ENCODE measurements at places on chromosomes 1 and 21. TPM values are rescaled to one million over a fixed set of nuclear protein-coding genes. Genes with fewer than 3 reads are reported as not detected.
A peak's percentile ranks its signal among the peaks of the same experiment; 100 is the strongest.

GRCh38 chr1:1306661-1307260 lies 969 bp downstream of the ACAP3 start:
- peak; percentile 20 for DNase-seq

GRCh38 chr1:231550448-231550781 lies 21.9 kb downstream of the TSNAX start:
- DNase-seq: peak; percentile 39

Gene URB1
- 31.8 TPM for total RNA-seq

GRCh38 chr1:93723733-93724270 lies 42.2 kb upstream of the BCAR3 start:
- no peak for DNase-seq

Gene CYP2J2
- 0.83 TPM for total RNA-seq

- DNase-seq: no peak
Observed at GRCh38 chr1:98398649-98399048, 262.9 kb upstream of the SNX7 start.

Gene NUDT17
- total RNA-seq: 3.0 TPM

- no peak for DNase-seq
Observed at GRCh38 chr1:46128344-46128743, 4.1 kb downstream of the PIK3R3 start.

DNA sequence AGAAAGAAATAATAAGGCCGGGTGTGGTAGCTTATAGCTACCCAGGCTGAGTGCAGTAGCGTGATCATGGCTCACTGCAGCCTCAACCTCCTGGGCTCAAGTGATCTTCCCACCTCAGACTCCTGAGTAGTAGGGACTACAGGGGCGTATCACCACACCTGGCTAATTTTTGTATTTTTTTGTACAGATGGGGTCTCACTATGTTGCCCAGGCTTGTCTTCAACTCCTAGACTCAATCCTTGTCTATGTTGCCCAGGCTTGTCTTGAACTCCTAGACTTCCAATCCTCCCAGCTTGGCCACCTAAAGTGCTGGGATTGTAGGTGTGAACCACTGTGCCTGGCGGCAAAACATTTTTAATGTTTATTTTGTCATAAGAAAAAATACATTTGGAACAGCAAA lies 30.5 kb downstream of the MIXL1 start:
- DNase-seq: no peak

Gene SLC2A5
- total RNA-seq: not detected

- no peak for DNase-seq
Observed at GRCh38 chr1:194084755-194085154, 898.3 kb upstream of the B3GALT2 start.

DNA sequence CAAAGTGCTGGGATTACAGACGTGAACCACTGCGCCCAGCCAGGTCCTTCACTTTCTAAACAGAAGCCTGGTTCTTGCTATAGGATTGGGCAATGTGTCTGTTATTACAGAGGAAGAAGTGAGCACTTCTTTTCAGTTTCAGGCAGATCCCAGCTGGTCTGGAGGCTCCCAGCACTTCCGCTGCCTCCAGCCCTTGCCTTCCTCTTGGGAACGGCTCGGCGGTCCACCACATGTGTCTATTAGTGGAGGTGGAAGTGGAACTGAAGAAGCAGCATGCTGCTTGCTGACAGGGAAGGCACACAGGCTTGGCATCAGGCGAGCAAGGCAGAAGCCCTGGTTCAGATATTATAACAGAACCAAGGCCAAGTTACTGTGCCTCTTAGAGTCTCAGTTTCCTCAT lies 17.0 kb downstream of the MKNK1 start:
- no peak for DNase-seq

Gene RNU1-1
- total RNA-seq: 820 TPM

GRCh38 chr21:45187646-45188045 lies 100.0 kb downstream of the POFUT2 start:
- DNase-seq: no peak

- DNase-seq: no peak
Observed at GRCh38 chr1:214505134-214505533, 46.3 kb downstream of the PTPN14 start.

DNA sequence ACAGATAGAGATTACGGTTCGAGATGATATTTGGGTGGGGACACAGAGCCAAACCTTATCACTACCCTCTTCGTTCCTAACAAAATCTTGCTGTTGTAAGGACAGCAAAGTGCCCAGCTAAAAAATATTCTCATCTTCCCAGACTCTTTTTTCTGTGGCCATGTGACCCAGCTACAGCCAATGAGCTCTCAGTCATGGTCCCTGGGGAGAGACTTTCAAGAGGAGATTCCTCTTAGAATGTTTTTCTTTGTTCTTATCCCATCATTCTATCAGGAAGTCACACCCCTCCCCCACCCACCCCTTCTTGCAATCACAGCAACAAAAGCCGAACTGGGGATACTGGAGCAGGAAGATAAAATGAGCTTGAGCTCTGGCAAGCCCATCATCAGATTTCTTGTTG lies 247.1 kb downstream of the CHRM3 start:
- no peak for DNase-seq

Gene P3H1
- 34.7 TPM for total RNA-seq

Gene PTGFR
- total RNA-seq: not detected

- no peak for DNase-seq
Observed at GRCh38 chr1:21927533-21928237, 9.4 kb downstream of the HSPG2 start.

Gene PCP4
- total RNA-seq: not detected

Gene INSRR
- 0.54 TPM for total RNA-seq

GRCh38 chr1:62280150-62280549 lies 39.1 kb downstream of the KANK4 start:
- DNase-seq: no peak

DNA sequence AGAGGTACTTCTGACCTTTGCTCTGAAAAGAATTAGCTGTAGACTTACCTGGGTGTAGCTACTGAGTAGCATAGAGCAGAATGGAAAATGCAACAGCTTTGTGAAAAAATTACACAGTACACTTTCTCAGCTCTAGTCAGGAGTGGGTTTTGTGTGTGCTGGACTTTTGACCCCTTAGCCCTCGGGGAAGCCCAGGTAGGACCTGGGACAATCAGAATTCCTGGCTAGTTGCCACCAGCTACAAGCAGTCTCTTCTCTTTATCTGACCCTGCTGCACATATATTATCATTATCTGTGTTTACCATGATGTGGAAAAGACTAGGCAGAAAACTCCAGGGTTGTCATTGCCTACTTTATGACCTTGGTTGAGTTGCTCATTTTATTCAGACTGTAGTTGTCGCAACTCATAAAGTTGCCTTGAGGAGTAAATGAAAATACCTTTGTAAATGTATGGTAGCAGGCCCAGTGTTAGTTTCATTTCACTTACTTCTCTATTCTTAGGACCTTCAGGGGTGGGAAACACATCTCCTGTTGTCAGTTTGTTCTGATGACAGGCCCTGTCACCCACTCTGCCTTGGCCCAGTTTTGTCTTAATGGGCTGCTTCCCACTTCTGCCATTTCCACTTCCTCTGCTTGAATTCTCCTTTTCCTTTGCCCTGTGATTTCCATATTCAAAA lies 5.4 kb downstream of the NEK7 start:
- no peak for DNase-seq

GRCh38 chr1:172134087-172134731 lies 286.3 kb upstream of the C1orf105 start:
- DNase-seq: peak; percentile 12

Gene LYPLAL1
- 24.5 TPM for total RNA-seq

DNA sequence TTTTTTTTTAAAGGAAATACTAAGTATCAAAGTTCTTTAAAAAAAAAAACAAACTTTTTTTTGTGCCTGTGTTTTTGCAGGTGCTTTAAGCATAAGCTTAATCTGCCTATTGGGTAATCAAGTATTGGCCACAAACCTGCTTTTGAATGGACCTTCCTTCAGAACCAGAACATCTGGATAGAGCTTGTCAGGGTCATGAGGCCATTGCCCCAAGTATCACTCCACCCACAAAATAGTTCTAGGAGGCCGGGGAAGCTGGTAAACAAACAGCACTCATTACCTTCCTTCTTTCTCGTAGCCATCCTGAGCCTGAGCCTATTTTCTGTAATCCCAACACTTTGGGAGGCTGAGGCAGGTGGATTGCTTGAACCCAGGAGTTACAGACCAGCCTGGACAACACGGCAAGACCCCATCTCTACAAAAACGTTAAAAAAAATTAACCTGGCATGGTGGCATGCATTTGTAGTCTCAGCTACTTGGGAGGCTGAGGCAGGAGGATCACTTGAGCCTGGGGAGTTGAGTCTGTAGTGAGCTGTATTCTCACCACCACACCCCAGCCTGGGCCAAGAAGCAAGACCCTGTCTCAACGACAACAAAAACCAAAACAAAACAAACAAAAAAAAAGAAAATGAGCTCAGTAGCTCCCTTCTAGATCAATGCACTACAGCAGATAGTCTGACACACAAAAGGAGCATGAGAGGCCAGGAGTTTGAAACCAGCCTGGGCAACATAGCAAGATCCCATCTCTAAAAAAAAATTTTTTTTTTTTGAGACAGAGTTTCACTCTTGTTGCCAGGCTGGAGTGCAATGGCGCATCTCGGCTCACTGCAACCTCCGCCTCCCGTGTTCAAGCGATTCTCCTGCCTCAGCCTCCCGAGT lies 34.1 kb upstream of the EPS15 start:
- no peak for DNase-seq

DNA sequence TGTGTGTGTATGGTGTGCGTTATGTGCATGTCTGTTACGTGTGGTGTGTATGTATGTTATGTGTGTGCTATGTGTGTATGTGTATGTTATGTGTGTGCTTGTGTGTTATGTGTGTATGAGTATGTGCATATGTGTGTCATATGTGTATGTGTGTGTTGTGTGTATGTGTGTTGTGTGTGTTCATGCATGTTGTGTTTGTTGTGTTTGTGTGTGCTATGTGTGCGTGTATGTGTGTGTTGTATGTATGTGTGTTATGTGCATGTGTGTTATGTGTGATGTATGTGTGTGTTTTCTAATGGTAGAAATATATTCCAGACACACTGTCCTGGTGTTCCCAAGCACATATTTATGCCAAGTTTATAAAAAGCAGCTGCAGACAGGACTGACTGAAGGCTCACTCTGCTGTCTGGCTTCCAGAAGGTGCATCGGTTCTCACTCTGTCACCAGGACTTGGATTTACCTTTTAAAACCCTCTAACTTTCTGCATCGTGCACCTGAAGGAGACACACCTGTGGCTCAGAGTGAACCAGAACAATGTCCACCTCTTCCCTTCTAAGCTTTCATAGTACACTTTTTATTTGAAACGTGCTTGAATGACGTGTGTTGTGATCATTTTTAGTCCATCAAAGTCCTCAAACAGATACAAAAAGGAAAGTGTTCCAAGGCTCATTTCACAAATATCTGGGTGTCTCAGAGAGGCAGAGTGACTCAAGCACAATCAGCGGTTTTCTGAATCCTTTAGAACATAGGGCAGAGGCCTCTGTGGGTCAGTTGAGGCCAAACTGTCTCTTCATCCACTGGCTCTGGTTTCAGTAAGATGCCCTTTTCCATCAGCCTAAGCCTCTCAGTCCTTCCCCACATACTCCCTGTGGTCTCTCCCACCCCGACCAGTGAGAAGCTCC lies 49.9 kb downstream of the TOMM20 start:
- DNase-seq: no peak

GRCh38 chr1:15326691-15327588 lies 79.9 kb downstream of the FHAD1 start:
- no peak for DNase-seq

- no peak for DNase-seq
Observed at GRCh38 chr1:181849071-181849470, 212.4 kb downstream of the ZNF648 start.

DNA sequence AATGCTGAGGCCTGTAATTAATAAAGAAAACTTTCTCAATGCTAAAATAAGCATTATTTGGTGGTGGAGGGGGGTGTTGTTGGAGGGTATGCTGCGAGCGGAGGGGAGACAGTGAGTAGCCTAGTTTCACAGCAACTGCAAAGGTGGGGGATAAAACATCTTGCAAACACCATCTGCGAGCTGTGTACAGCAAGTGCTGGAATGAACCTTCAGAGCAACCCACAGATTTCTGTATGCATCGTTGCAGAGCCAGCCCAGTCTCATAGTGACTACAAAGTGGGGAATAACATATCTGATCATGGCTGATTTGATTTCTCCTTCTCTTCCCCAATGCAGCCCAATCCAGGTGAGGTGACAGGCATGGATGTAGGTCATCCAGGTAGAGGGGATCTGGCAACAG lies 80.7 kb upstream of the COG2 start:
- DNase-seq: no peak
